ENCODE measurements at places on chromosomes 3 and 15.

- DNase-seq, result no peak
Observed at GRCh38 chr3:12940854-12941253, 99.5 kb upstream of the RPL32 start.

DNA sequence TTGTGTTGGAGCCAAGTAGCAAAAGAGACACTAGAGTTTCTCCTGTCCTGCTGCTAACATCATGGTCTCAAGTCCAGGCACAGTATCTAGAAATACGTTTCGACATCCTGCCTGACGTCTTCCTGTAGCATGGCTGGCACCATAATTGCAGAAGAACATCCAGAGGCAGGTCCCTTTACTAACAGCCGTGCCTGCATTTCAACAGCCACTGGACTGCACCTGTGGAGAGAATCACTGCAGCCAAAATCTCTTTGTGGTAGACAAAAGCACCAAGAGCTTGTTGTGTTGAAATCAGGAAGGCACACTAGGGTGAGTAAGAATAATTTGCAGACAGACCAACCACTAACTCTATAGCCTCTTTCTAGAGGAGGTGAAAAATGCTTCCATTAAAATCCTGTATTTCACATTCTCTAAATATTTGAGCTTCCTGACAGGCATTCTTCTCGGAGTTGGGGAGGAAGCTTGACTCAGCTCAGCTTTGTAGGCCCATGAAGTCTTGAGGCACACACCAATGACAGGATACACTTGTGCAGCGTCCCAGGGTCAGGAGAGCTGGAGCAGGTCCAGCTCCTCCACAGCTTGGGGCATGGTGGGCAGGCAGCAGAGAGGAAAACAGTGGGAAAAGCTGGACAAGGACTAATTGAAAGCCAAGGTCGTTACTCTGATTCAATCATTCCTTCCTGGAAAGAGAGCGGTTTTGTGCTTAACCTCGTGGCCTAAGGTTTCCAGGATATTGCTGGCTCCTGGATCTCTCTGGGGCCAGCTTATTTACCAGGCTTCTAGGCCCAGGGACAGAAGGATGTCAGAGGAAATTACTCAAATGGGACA is 244.9 kb downstream of the FAM43A start:
- no peak for DNase-seq

DNA sequence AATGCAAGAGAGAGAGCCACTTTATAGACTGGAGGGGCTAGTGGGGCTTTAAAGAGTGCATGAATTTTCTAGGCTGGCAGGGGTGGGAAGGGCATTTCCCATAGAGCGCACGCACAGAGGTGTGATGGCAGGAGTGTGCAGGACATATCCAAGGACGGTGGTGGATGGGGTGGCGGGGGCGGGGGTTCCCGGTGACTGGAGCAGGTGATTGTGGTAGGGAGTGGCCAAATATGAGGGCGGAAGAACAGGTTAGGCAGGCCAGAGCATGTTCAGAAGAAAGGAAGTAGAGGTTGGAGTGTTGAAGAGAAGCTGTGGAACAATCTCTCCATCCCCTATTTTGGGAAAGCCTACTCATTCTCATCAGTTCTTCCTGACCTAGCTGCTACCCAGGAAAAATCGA is 18.1 kb downstream of the FAM81A start:
- DNase-seq, result no peak

- DNase-seq, result no peak
Observed at GRCh38 chr15:79372428-79372827, 59.7 kb upstream of the MINAR1 start.
